ENCODE measurements at places on chromosomes 16 and 17. TPM values are rescaled to one million over a fixed set of nuclear protein-coding genes. Genes with fewer than 3 reads are reported as not detected.
A peak's percentile ranks its signal among the peaks of the same experiment; 100 is the strongest.

The SLC38A8 gene
- not detected for total RNA-seq

- DNase-seq: no peak
Observed at GRCh38 chr17:36673637-36674277, 72.4 kb downstream of the MRM1 start.

GRCh38 chr17:82003411-82004381 is 19.0 kb downstream of the CENPX start:
- peak; percentile 67 for DNase-seq

DNA sequence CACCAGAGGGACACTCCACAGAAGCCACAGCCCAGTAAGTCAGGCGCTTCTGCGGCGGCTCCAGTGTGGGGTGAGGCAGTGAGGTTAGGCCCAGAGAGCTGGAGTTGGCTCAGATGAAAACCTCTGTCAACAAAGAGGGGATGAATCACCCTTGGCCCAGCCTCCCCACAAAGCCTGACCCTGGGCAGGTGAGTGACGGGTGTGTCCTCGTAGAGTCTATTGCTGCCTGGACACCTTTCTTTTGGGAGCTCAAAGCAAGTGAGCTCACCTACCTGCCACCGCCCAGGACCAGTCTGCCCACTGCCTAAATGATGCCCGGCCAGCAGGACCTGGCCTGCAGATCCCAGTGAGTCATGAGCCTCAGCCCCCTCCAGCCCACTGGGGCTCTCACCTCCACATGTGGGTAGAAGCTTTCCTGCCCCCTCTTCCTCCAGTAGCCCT is 24.9 kb upstream of the DBNDD1 start:
- no peak for DNase-seq

The KIAA0513 gene
- 19.2 TPM for total RNA-seq

The CDH3 gene
- total RNA-seq: 61.3 TPM

The SNX20 gene
- 6.2 TPM for total RNA-seq

DNA sequence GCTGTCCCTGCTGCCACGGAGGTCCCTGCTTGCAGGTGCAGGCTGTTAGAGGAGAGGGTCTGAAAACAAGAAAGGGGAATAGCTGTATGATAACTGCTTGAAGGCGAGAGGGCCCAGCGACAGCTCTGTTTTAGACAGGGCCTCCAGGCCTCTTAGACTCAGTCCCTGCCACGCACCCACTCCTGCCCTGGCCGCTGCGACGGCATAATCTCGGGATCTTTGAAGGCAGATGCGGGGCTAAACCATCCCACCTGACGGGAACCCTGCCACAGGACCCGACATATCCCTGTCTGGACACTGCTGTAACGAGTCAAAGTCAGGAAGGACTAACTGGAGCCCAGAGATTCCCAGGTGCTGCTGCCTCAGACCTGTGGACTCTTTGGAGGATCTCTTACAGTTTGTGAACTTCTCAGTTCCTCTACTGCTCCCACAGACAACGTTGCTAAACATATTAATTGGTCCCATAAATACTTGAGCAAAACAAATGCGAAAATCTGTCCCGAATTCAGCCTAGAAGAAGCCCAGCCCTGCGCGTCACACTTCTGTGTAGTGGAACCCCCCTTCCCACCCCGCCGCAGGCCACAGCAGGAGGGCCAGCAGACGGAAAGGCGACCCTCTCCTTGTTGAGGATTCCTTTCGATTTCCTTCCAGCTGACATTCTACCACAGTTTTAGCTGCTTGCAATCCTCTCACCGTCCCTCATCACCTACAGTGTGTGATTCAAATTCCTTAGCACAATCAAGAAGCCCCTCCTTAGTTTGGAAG is 998 bp upstream of the TMEM11 start:
- no peak for DNase-seq

The ARL5C gene
- total RNA-seq: not detected

- no peak for DNase-seq
Observed at GRCh38 chr16:51896013-51896412, 650.9 kb downstream of the TOX3 start.

The KRT9 gene
- not detected for total RNA-seq

DNA sequence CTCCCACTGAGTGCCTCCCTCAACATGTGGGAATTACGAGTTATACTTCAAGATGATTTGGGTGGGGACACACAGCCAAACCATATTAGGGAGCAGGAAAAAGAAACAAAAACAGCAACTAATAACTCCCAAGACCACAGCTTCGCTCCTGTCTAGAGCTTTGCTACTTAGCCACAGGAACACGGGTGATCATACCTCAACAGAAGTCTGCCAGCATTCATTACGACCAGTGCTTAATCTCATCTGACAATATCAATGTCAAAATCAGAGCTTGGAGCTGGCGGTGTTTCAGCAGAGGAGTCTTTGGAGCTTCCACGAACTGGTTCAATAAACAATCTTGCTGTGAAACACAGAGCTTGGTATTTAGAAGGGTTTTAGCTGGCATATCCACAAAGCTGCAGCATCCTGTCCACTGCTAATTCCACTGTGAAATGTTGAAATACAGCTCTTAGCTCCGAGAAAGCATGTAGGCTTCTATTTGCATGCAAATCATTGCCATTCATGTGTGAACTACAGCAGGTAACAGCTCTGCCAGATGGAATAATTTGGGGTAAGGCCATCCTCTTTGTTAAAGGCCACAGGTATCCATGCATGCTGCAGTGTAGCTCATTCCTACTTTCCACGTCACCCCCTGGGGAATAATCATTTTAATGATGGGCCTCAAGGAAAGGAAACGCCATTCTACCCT is 128.4 kb upstream of the GOT2 start:
- no peak for DNase-seq

- no peak for DNase-seq
Observed at GRCh38 chr17:59485946-59486345, 79.5 kb upstream of the DHX40 start.

GRCh38 chr17:80063830-80064585 is 27.6 kb downstream of the CCDC40 start:
- DNase-seq: no peak

- no peak for DNase-seq
Observed at GRCh38 chr17:78557598-78558039, 19.6 kb downstream of the DNAH17 start.

The KCNAB3 gene
- 3.9 TPM for total RNA-seq

The KRTAP3-1 gene
- total RNA-seq: not detected

GRCh38 chr16:57764341-57765159 is 29.0 kb downstream of the KATNB1 start:
- DNase-seq: no peak

DNA sequence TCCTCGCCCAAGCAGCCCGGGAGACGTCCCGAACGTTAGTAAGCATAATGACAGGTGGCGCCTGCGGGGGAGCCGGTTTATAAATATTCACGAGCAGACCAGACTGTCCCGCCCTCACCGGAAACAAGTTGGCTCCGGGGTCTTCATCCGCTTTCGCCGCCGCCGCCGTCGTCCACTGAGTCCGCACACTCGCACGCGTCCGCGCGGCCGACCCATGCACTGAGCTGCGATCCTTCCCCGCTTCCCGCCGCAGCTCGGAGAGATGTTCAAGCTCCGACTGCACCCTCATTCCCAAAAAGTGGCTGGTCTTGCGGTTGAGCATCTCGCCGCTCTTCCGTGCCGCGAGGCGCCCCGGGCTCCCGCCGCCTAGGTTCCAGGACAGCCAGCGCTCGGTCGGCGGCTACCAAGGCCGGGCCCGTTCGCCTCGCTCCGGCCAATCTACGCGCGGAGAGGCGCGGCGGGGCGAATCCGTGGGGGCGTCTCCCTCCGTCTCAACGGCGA is 385 bp downstream of the CFAP119 start:
- DNase-seq: peak; percentile 78

GRCh38 chr16:64012166-64012565 is 1109.7 kb downstream of the CDH11 start:
- no peak for DNase-seq

DNA sequence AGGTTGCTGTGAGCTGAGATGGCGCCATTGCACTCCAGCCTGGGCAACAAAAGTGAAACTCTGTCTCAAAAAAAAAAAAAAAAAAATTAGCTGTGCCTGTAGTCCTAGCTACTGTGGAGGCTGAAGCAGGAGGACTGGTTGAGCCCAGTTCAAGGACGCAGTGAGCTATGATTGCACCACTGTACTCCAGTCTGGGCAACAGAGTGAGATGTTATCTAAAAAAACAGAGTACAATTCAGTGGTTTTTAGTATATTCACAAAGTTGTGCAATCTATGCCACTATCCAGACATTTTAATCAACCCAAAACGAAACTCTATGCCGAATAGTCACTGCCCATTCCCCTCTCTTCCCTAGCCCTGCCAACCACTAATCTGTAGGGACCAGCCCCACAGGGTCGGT is 25.1 kb downstream of the C16orf54 start:
- DNase-seq: no peak

DNA sequence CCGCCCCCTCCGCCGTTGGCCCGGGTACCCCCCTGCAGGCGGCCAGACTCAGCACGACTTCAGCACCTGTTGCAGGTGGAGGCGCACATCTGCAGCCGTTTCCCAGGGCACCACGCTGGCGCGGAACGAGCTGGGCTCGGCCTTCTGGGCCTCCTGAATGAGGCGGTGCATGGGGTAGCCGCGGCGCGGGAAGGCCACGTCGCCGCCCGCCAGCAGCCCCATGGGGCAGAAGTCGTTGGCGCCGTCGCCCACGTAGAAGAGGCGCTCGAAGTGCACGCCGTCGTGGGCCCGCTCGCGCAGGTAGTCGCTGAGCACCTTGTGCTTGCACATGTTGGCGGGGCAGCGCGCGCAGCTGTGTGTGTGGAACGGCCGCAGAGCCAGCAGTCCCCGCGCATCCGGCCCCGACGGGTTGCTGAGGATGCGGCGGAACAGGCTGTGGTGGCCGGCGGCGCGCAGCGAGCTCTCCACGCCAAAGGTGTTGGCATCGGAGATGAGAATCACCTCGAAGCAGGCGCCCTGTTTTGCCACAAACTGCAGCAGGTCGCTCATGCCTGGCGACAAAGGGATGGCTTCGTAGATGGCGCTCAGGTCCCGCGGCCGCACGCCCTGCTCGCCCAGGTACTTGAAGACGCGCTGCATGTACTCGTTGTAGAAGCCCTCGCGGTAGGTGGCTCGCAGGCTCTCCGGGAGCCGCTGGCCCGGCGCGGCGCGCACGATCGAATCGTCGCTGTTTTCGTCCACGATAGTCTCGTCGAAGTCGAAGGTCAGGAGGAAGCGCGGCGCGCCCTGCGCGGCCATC is 6.2 kb downstream of the PHOSPHO1 start:
- peak; percentile 51 for DNase-seq

The PRAC1 gene
- not detected for total RNA-seq

DNA sequence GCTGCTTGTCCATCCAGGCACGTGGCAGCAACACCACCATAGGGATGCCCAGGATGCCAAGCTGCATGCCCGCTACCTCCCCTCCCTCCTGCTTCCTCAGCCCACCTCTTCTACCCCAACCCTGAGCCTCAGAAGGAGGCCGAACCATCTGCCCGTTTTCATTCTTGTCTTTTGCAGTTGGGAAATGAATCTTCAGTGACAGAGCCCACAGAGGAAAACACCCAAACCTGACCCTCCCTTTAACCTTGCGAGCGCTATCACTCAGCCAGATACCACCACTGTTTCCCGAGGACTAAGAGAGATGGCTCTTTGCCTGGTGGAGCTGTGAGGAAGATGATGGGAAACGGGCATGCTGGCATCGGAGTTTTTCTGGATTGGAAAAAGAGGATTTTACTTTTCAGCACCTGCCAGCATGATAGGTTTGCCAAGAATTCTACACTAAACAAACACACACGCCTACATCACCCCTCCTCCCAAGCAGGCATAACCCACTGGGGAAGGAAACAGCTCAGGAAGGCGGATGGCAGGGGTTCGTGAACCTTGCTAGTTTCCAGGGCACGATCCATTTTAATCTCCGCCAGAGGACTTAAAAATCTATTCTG is 457.4 kb downstream of the SLC39A11 start:
- DNase-seq: no peak

DNA sequence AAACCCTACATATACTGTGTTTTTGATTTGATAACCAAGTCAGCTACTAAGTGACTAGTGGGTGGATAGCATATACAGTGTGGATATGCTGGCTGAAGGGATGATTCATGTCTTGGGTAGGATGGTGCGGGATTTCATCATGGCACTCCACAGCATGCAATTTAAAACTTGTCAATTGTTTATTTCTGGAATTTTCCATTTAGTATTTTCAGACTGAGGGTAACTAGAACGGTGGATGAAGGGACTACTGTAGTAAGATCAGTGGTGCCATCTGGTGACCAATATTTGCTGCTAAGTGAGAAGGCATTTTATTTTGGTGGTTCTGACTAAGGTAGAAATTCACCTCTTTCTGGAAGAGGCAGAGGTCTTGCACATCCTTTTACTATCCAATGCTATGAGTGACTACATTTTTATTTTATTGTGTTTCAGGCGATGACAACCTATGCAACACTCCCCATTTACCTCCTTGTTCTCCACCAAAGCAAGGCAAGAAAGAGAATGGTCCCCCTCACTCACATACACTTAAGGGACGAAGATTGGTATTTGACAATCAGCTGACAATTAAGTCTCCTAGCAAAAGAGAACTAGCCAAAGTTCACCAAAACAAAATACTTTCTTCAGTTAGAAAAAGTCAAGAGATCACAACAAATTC is 3.1 kb downstream of the CDC6 start:
- DNase-seq: peak; percentile 81

DNA sequence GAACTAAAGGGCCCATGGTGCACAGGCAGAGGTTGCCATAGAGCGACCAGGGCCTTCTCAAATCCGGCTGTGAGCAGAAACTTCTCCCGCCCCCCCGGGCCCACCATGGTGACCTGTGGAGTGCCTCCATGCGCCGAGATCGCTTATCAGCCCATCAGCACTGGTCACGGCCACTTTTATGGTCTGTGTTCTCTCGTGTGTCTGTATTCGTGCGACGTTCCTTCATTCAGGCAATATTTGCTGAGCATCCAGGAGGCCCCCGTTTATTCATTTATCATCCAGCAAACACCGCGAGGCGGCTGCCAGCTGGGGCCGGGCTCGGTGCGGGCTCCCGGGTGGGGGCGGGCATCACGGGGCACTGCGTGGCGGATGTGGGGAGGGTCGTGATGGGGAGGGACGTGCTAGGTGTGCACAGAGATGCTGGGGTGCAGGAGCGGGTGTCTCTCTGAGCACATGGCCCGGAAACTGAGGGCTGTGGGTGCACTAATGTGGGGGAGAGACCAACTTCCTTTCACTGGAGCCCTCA is 88.0 kb upstream of the CBX4 start:
- no peak for DNase-seq

GRCh38 chr17:27577884-27578717 is 52.9 kb upstream of the LGALS9 start:
- DNase-seq: no peak

- no peak for DNase-seq
Observed at GRCh38 chr16:9549487-9549886, 458.0 kb downstream of the HAPSTR1 start.

The LDHD gene
- 14.7 TPM for total RNA-seq

DNA sequence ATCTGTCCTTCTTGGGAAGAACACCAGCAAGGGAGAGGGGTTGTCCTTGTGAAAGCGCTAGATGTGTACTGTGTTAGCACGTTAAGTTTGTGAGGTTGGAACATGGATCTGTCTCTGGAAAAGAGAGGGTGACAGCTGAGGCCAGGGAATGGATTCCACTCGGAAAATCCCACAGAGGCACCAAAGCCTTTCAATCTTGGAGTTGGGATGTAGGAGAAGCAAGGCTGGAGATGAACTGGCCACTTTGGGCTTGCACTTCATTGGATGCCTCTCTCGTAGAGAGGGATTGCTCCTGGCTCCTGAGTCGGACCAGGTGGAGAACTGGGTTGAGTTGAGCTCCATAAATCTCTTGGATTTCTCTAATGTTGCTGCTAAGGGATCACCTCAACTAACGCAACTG is 67.2 kb downstream of the CCDC182 start:
- no peak for DNase-seq
